ENCODE measurements at places on chromosomes 5 and 9.

- no peak for DNase-seq
Measured at GRCh38 chr5:109668668-109669422, 20.9 kb upstream of the MAN2A1 start.

- no peak for DNase-seq
Measured at GRCh38 chr9:69918322-69918721, 97.7 kb downstream of the CFAP95 start.

GRCh38 chr9:89891221-89891590 lies 286.4 kb downstream of the GADD45G start:
- no peak for DNase-seq

DNA sequence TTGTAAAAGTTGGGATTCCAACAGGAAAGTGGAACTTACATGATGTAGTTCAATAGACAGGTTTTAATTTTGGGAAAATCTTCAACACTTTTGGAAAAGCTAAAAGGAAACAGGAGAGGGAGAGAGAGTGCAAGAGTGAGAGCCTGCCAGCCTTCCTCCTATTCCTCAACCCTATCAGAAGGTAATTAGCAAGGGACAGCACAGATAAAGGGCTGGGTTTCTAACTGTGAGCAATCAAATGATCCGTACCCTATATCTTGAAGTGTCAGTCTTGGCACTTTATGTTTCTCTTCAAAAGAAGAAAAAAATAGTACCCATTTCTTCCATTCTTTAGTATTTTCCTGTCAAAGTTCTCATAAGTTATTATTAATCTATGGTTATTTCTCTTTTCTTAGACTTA lies 79.4 kb downstream of the FER start:
- no peak for DNase-seq

DNA sequence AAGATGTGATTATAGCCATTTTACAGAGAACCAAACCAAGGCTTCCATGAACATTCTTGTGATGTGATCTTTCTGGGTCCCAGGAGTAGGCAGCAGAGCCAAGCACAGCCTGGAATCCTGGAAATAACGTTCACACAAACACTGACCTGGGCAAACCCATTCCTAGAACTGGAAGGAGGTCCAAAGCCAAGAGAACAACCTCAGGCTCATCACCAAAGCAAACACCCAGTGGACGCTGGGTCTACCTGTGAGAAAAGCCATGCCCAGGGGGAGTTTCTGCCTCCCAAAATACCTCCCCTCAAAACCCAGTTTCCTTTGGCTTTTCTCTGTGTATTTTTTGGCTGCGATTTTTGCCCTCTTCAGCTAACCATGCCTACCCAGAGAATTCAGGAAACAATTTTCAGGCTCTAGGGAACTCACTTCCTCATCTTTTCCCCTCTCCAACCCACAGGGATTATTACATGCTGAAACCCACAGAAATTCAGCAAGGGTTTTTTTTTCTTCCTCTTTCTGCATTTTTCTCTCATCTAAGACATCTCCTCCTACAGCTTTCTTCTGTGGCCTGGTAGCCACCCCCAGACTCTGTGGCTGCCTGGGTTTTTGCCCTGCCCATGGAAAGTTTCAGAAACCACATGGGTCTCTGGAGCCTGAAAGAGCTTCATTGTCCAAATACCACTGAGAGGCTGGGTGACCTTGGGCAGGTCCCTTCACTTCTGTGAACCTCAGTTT lies 75.0 kb downstream of the TNC start:
- no peak for DNase-seq

DNA sequence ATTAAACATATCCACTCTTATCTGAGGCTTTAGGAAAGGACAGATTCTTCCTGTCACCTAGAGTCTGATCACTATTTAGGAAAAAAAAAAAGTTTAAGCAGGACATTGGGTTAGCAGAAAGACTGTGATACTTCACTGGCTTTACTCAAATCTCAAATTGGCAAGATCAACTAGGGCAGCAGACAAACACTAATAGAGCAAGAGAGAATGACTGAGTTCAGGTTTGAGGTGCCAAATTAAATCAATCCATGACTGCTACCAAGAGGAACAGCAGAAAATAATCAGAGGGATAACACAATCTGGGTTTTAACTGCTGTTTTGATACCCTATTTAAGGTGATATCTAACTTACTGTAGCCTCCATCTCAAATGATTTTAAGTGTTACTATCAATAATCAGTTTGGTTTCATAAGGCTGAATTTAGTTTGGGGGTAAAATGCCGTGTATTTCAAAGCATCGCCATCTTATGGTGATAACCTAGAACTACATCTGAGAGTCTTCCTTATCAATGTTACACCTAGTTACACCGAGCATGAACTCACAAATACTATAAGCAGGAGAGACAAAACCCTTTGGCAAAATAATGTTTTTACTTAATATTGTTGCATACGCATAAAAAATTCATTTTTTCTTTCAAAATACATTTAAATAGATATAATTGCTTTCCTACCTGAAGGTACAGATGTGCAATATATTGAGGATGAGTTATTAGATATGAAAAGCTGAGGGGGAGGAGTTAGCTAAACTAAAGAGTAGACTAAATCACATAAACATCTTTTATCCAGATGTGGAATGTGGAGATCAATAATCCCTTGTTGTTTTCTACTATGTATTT lies 286.4 kb upstream of the CDH12 start:
- DNase-seq: peak; percentile 22

DNA sequence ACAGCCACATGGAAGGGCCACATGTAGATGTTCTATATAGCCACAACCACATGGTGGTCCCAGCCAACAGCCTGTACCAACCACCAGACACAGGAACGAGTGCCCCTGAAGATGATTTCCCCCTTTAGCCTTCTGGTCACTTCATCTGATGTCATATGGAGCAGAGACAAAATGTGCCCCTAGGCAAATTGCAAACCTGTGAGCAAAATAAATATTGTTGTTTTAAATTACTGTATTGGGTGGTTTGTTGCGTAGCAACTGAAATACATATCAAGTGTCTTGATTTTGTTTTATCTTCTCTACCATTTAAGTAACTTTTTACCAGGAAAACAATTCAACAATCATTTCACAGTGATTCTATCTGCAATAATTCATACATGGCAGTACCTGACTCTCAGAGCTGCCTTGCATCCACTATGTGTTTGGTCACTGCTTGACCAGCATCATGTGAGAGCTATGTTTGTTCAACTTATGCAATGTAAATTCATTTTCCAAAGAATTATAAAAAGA lies 142.5 kb upstream of the VLDLR start:
- DNase-seq: no peak

- DNase-seq: no peak
Measured at GRCh38 chr5:176387384-176387925, 943 bp downstream of the NOP16 start.

GRCh38 chr9:99823681-99824377 lies 2.1 kb downstream of the NR4A3 start:
- peak; percentile 7 for DNase-seq

DNA sequence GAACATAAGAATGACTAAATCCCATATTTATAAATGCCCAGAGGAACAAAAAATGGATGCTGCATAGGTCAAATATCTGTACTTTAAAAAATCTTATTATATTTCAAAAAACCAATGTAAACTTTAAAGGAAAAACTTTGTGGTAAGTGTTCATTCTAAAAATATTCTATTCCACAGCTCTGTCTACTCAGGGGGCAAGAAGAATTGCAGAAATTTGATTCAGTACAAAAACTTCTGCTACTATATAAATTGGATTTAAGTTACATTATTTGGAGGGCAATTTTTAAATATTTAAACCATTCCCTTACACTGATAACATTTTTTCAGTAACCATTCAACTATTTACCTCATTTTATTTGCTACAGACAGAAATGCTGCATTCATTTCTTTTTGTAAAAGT lies 32.1 kb downstream of the NFIB start:
- no peak for DNase-seq

- DNase-seq: peak; percentile 41
Measured at GRCh38 chr5:28779161-28779754, 1740.9 kb upstream of the CDH9 start.

DNA sequence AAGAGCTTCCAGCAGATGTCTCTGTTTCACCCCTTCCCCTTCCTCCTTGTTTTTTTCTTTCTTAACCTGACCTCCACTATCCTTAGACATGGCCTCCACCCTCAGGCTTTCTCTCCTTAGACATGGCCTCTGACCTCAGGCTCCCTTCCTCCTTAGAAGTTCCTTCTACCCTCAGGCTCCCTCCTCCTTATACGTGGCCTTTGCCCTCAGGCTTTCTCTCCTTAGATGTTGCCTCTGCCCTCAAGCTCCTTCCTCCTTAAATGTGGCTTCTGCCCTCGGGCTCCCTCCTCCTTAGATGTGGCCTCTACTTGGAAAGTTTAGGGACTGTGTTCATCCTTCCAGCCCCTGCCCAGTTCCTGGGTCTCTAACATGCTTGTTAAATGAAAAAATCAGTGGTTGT lies 180.4 kb upstream of the S1PR3 start:
- no peak for DNase-seq

- no peak for DNase-seq
Measured at GRCh38 chr5:87746341-87746740, 333.6 kb upstream of the CCNH start.

GRCh38 chr5:5770825-5771224 lies 348.3 kb downstream of the ICE1 start:
- no peak for DNase-seq

- no peak for DNase-seq
Measured at GRCh38 chr9:19411316-19411715, 2.5 kb downstream of the ACER2 start.

DNA sequence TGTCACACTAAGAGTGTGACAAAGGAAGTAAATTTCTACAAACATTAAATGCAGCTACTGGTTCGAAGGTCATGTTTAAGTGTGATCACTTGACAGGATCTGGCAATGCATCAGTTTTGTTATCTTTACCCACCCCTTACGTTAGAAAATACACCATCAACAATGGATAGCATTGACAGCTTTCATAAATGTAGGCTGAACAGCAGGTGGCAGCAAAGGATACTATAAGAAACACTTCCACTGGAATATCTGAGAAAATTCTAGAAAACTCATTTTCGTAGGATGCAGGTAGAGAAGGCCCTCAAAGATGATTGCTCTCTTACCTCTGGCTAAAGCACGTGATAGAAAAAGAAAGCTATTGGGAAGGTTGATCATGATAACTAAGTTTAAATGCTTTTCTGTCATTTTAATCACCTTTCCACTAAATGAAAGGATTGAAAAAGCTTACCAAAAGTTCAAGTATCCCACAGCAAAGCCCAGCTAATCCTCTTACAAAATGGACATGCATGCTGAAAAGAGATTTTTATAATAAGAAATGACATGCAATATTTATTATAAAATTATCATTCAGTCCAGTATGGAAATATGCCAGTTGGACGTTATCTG lies 292.5 kb downstream of the PARP8 start:
- peak; percentile 51 for DNase-seq

DNA sequence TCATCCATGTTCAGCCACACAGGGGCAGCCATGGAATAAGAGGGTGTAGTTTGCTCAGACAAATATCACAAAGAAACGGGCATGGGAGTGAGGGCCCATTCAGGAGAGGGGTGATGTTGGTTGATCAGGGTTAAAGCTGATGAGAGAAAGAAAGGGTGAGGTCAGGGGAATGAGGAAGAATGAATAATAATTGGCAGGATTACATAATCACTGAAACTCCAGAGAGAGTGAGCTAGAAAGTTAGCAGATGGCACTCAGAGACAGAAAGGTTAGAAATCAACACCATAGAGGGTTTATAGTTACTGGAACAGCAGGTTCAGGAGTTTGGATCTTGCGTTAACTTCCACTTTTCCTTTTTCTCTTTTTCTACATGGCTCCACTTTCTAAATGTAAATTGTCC lies 113.9 kb downstream of the TAF11L14 start:
- DNase-seq: no peak

- DNase-seq: no peak
Measured at GRCh38 chr9:126318858-126319257, 7.8 kb upstream of the MVB12B start.

DNA sequence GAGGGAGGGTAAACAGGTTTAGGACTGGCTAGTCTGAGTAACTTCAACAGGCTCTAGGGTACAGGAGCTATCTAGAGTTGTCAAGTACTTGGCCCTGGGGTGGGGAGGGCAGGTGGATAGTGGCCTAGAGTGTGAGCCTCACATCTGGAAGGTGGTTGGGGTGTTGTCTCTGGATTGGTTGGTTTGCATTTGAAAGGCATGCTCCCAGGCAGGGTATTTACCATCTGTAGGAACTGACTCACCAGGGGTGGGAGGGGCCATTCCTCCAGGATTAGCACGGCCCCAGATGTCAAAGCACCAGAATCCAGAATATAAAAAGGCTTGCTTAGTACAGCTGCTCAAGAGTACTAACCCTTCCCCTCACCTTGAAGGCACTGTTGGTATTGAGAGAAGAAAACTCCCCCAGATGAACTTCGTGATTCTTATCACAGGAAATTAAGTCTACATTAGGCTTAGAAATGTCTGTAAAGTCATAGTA lies 193.3 kb downstream of the NTRK2 start:
- no peak for DNase-seq

DNA sequence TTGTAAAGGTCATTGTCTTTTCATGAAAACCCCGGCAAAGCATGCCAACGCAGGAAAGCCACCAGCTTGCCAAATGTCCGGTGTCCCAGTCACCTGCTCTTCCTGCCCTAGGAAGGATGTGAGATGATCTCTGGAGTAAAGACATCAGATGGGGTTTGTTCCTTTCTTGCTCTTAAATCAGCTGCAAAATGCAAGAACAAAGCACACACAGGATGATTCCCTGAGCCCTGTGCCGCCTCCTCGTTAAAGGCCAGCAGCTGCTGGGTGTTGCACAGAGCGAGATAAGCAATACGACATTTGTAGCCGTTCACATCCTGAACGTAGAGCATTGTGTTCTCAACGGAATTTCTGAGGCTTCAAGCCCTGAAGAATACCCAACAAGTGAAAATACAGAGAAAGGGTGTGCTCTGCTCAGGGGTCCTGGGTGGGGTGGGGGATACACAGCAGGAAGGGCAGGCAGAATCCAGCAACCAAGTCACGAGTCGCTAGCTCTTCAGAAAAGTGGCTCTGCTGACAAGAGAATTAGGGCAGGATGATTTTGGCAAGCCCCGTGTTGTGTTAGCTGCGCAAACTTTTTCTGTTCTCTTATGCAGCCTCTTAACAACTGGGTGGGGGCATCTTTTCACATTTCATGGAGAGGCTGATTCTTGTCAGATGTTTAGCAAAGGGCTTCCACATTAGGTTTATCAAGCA lies 229.2 kb upstream of the MAP3K1 start:
- peak; percentile 50 for DNase-seq

- DNase-seq: no peak
Measured at GRCh38 chr9:79764374-79764773, 192.6 kb downstream of the TLE4 start.

DNA sequence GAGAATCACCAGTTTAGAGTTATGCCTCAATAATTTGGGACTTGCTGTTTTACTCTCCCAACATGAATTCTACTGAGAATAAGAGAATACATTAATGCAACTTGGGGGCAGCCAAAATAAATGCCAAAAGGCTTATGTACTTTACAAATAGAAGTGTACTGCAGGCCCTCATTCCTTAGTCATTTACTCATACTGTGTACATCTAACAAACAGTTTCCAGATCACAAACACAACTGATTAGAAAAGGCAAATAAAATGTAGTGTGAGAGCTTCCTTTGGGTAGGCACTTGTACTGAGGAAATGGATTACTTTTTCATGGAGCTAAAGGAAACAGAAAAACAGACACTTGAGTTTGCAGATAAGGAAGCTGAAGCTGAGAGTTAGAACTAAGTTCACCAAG lies 12.6 kb downstream of the ANKDD1B start:
- DNase-seq: no peak

Data from NCI-H1105 treated with DMSO at 0.1 percent for 48 hours (cell line).